ENCODE measurements at places on chromosomes 16 and 17. TPM values are rescaled to one million over a fixed set of nuclear protein-coding genes. Genes with fewer than 3 reads are reported as not detected.

Gene ITGB4
- total RNA-seq: 4.3 TPM

Gene BEAN1
- total RNA-seq: 0.87 TPM

Gene BAHCC1
- 17.4 TPM for total RNA-seq

Gene CACNB1
- 8.3 TPM for total RNA-seq

Gene CLDN6
- not detected for total RNA-seq

Gene SLC2A4
- 1.3 TPM for total RNA-seq

Gene P2RX5
- total RNA-seq: 3.0 TPM

Gene ADAD2
- 0.71 TPM for total RNA-seq

Gene CASKIN2
- 6.9 TPM for total RNA-seq

DNA sequence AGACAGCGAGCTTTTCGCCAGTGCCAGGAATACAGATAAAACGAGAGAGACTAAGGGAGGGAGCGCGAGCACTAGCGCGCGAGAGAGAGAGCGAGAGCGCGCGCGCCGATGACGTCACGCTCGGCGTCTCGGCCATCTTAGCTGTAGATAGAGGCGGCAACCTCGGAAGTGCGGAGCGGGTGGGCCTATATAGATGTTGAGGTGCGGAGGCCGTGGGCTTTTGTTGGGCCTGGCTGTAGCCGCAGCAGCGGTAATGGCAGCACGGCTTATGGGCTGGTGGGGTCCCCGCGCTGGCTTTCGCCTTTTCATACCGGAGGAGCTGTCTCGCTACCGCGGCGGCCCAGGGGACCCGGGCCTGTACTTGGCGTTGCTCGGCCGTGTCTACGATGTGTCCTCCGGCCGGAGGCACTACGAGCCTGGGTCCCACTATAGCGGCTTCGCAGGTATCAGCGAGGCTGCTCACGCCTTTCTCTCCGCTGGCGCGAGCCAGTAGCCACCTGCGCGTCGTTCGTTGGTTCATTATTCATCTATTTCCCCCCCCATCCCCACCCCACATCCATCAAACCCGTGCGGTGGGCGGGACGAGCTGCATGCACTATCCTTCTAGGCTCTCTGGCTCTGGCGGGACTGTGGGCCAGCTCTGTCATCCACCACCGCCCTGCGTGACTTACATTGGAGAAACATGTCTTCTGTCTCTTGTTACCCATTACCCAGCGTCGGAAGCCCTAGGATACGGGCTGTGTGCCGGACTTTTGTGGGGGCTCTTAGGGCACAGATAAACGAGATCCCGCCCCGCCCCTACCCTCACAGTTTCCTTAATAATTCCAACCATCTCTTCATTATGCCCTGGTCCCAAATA, 795 bp downstream of the CYB5D2 start:
- peak overlapping the region; percentile 69 for H3K4me3 ChIP-seq
- DNase-seq: peak; percentile 87
- H3K27ac ChIP-seq: peak overlapping the region; percentile 70
- 0 out of 2 replicates have a peak, but pooled peaks cover 2% of the 10 kb centered on the region for H3K4me1 ChIP-seq
- H3K27me3 ChIP-seq: no peaks in the 10 kb centered on the region

GRCh38 chr17:50423553-50424159, 2.4 kb upstream of the ACSF2 start:
- no peak overlapping the region for H3K4me3 ChIP-seq
- H3K4me1 ChIP-seq: peaks cover 8% of the 10 kb centered on the region
- H3K27me3 ChIP-seq: no peaks in the 10 kb centered on the region

DNA sequence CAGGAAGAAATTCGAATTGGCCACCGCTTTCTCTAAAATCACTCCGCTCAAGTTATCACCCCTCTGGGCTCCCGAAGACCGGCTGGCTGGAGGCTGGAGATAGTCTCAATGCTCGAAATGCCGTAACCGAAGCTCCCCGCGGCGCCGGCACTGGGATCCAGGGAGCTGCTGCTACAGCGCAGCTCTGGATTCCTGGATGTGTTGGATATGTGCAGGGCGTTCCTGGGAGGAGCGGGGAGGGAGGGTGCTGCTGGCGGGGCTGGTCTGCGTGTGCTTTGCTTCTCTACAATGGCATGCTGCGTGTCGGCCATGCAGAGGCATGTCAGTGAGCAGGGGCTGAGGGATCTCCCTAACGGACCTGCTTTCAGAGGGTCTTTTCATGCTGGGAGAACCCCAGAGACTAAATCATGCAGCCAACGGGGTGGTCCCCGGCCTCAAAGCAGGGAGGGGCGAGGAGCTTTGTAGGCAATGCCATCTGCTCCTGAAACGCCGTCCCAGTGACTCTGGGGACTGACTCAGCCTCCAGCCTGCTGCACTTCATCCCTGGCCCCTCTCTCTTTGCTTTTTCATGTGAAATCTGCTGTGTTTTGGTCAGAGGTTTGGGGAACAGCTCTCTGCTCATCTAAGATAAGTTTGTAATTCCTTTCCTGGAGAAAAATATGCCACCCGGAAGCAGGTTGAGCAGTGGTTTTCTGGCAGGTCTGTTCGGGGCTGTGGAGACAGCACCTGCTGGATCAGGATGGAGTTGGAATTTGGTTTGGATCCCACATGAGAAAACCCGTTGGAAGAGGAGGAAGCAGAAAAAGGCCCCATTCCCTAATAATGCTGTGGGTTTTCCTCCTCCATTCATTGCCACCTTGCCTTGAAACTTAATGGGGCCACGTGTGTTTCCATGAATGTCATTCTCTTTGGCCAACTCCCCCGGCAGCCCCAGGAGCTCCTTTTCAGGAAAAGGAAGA, 311.4 kb downstream of the SEC14L1 start:
- H3K4me3 ChIP-seq: peak overlapping the region; percentile 60
- H3K27me3 ChIP-seq: no peaks in the 10 kb centered on the region
- H3K4me1 ChIP-seq: peaks cover 26% of the 10 kb centered on the region
- DNase-seq: peak; percentile 89
- H3K27ac ChIP-seq: peak overlapping the region; percentile 89

- no peaks in the 10 kb centered on the region for H3K36me3 ChIP-seq
- H3K4me3 ChIP-seq: no peak overlapping the region
- DNase-seq: no peak
- H3K27me3 ChIP-seq: peaks cover 5% of the 10 kb centered on the region
- no peaks in the 10 kb centered on the region for H3K4me1 ChIP-seq
Observed at GRCh38 chr16:4550591-4550990, 5.5 kb upstream of the C16orf96 start.

GRCh38 chr17:14201021-14201987, 35.4 kb downstream of the CDRT15 start:
- peaks cover 28% of the 10 kb centered on the region for H3K36me3 ChIP-seq
- no peak for DNase-seq
- no peak overlapping the region for H3K27ac ChIP-seq
- H3K4me3 ChIP-seq: no peak overlapping the region
- 0 out of 2 replicates have a peak, but pooled peaks cover 4% of the 10 kb centered on the region for H3K4me1 ChIP-seq

- no peak overlapping the region for H3K27ac ChIP-seq
- no peak for DNase-seq
- no peak overlapping the region for H3K4me3 ChIP-seq
- H3K36me3 ChIP-seq: peaks cover 35% of the 10 kb centered on the region
- H3K27me3 ChIP-seq: no peaks in the 10 kb centered on the region
Observed at GRCh38 chr17:37317867-37318266, 57.9 kb upstream of the C17orf78 start.

DNA sequence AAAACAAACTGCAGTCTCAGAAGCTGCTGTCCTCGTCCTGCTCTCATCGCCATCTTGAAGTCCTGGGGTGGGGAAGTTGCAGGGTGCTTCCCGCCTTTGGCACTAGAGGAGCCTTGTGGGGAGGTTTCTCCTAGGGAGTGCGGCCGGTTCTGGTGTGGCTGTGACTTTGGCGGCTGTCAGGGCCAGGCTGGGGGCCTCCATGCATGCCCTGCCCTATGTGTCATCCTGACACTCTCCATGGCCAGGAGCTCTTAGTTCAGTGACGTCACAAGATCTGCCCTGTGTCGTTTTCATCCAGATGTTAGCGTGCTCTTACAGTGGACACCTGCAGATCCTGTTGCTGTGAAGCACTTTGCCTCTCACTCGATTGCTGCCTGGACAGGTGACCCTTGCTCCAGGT, 49.6 kb downstream of the PLD6 start:
- H3K27me3 ChIP-seq: no peaks in the 10 kb centered on the region
- H3K27ac ChIP-seq: no peak overlapping the region
- H3K4me3 ChIP-seq: no peak overlapping the region
- no peak for DNase-seq
- H3K4me1 ChIP-seq: no peaks in the 10 kb centered on the region
- H3K36me3 ChIP-seq: peaks cover 85% of the 10 kb centered on the region

DNA sequence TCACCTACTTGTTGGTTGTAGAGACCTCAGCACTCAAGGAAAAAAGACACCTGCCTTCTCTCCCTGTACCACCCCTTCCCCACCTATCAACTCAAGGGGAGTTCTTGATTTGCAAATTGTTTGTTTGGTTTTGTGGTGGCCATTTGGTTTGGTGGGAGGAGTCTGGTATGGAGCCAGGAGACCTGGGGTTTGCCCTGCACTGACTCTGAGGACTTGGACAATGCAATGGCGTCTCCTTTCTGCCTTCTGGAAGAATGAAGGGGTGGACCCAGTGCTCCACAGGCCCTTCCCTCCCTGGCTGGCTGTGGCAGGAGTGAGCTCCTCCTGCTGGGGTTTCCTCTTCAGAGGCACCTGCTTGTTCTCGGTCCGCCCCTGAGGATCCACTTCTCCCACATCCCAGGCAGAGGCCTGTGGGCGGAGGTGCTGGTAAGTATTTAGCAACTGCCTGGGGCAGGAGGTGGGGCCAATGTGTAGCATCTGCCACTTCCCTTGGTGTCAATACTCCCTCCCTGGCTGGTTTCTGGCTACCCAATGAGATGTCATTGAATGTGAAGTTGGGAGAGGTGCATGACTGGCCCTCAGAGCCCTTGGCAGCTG, 164.5 kb downstream of the NTN1 start:
- no peak overlapping the region for H3K27ac ChIP-seq
- no peaks in the 10 kb centered on the region for H3K4me1 ChIP-seq

DNA sequence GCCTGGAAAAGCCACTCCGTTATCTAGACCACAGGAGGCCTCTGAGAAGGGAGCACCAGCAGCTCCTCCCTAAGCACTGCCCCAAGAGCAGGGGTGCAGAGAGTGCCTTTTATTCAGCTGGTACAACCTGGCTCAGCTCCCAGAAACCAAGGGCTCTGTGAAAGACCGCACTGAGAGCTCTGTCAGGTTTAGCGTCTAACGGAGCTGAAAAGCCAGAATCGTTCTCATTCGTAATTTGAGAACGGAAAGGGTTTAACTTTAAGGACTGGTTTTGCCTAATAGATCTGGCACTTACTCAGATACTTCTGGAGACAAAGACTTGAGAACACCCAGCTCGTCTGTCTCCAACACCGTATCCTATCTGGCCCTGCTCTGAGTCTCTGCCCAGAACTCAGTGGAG, 13.5 kb downstream of the MPG start:
- no peaks in the 10 kb centered on the region for H3K36me3 ChIP-seq
- DNase-seq: peak; percentile 59
- peaks cover 14% of the 10 kb centered on the region for H3K4me1 ChIP-seq
- H3K27ac ChIP-seq: no peak overlapping the region

DNA sequence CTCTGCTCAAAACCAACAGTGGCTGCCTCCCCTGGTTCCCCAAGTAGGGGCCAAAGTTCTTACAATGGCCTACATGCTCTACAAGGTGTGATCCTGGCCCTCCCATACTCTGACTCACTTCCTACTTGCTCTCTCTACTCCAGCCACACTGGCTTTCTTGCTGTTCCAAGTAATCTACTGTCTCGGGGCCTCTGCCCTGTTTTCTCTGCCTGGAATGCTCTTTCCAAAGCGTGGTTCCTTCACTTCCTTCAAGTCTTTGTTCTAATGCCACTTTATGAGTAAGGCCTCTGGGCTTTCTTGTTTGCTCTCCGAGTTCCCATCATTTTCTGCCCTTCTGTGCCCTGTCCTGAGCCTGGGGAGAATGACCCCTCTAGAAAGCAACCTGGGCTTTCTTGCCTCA, 4.1 kb upstream of the CDH3 start:
- H3K27ac ChIP-seq: no peak overlapping the region
- H3K36me3 ChIP-seq: no peaks in the 10 kb centered on the region
- H3K27me3 ChIP-seq: no peaks in the 10 kb centered on the region
- H3K4me3 ChIP-seq: no peak overlapping the region
- no peak for DNase-seq

- H3K4me3 ChIP-seq: no peak overlapping the region
- H3K27me3 ChIP-seq: no peaks in the 10 kb centered on the region
- H3K36me3 ChIP-seq: peaks cover 88% of the 10 kb centered on the region
- no peak for DNase-seq
- no peak overlapping the region for H3K27ac ChIP-seq
Observed at GRCh38 chr17:76054112-76054476, 18.2 kb downstream of the SRP68 start.

DNA sequence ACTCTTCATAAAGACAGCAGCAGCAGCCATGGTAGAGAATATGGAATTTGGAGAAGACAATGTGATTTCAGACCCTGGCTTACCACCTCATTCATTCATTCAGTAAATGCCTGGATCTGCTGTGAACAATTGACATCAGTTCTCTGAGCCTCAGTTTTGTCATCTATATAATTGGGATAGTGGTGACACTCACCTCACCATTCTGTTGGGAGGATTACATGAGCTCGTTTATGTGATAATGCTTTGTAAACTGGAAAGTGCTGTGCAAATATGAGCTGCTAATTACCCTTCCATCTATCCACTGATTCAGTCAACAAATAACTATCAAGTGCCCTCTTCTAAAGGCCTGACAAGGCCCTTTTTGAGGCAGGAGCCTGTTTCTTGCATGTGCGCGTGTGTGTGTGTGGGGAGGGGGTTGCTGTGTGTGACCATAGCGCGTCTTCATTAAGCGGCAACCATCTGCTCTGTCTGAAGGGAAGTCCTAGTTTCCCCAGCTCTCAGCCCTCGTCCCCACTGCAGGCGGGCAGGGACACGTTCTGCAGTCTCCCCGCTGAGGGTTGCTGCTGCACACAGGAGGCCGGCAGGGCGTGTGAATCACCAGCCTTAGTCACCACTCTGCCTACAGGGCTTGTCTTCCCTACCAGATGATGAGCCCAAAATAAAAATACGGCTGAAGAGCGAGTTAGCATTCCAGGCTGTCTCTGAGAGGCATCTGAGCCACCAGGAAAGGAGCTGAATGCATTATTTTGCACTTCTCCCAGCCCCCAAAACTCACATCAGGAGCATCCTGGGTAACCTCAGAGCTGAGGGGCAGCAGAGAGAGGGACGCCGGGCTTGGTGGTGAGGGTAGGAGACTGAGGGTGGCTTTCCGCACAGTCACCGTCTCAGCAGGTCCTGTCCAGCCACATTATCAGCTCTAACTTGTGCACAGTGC, 19.9 kb downstream of the ARL4D start:
- DNase-seq: peak; percentile 40
- no peak overlapping the region for H3K27ac ChIP-seq
- H3K4me3 ChIP-seq: no peak overlapping the region
- H3K4me1 ChIP-seq: no peaks in the 10 kb centered on the region
- no peaks in the 10 kb centered on the region for H3K27me3 ChIP-seq

- no peak overlapping the region for H3K4me3 ChIP-seq
- no peak overlapping the region for H3K27ac ChIP-seq
- H3K36me3 ChIP-seq: no peaks in the 10 kb centered on the region
- H3K4me1 ChIP-seq: no peaks in the 10 kb centered on the region
- H3K27me3 ChIP-seq: no peaks in the 10 kb centered on the region
Observed at GRCh38 chr16:23847948-23848347, 12.2 kb downstream of the PRKCB start.

Measured in SJCRH30 (cell line).